ENCODE measurements at places on chromosomes 3 and 15. TPM values are rescaled to one million over a fixed set of nuclear protein-coding genes. Genes with fewer than 3 reads are reported as not detected.

PAQR5 gene
- 6.0 TPM for total RNA-seq

NLGN1 gene
- total RNA-seq = 1.2 TPM

PSTPIP1 gene
- 0.83 TPM for total RNA-seq

SHC4 gene
- 0.16 TPM for total RNA-seq

ANKRD63 gene
- not detected for total RNA-seq

IL5RA gene
- 0.04 TPM for total RNA-seq

DNASE1L3 gene
- 0.22 TPM for total RNA-seq

ISL2 gene
- total RNA-seq = 0.41 TPM

WDR93 gene
- 0.19 TPM for total RNA-seq

HOMER2 gene
- total RNA-seq = 82.1 TPM

ASB14 gene
- not detected for total RNA-seq

SPTBN5 gene
- 0.35 TPM for total RNA-seq

CHRNA5 gene
- 1.2 TPM for total RNA-seq

STRC gene
- total RNA-seq = 0.41 TPM

ITIH3 gene
- total RNA-seq = not detected

LEKR1 gene
- total RNA-seq = 2.2 TPM
